ENCODE measurements at places on chromosomes 1 and 21.

- no peak for DNase-seq
These were observed 46.0 kb upstream of the LRRN2 start for GRCh38 chr1:204731509-204731908.

GRCh38 chr1:24164004-24164403, 21.1 kb upstream of the IL22RA1 start:
- DNase-seq: no peak

- peak; percentile 4 for DNase-seq
These were observed 797 bp downstream of the WDR47 start for GRCh38 chr1:109040989-109041620.

DNA sequence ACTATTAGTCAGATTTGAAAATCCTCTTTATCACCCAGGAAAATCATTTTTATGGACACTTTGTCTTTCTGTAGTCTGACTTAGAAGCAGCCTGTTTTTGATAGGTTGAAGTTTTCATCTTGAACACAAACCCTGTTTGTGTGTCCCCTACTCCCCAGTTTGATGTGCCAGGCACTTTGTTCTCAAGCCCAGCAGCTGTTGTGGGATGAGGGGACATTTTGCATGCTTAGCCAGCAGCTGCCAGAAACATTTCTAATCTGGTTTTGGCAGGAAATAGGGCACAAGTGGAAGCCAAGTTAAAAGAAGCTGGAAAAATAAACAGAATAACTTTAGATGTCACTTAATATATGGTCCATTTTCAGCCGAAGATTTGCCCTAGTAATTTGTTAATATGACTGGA, 29.9 kb downstream of the ACTN2 start:
- DNase-seq: no peak

- DNase-seq: no peak
These were observed 531.8 kb downstream of the KIF26B start for GRCh38 chr1:245686446-245687030.

DNA sequence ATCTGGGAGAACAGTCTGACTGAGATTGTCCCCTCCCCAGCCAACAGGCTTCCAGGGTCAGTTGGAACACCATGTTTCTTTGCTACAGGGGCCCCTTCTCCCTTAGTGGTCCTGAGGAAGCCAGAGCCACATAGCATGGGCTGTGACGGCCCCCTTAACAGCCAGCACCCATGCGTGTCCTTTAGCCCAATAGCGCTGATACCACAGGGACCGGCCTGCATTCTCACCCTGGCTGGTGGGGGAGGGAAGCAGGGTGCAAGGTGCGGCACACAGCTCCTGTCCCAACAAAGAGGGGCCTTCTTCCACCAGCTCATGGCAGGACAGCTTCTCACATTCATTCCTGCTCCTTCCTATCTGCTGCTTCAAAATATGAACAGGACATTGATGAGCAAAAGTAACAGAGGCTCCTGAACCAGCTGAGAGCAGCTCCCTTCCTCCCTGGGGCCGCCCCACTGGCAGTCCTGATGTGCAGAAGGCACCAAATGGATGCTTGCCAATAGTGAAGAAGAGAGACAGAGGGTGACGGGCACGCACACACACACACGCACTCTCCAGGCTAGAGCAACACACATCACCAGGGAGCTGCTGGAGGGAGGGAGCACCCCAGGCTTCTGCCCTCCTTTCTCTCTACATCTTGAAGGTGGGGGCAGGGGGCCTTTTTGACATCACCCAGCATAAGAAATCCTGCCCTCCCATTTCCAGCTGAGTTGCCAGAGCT, 99.4 kb downstream of the CRYAA start:
- no peak for DNase-seq

GRCh38 chr21:40647706-40648105, 199.3 kb downstream of the DSCAM start:
- DNase-seq: no peak

All from activated CD8-positive, alpha-beta memory T cell treated with anti-CD3 and anti-CD28 coated beads for 48 hours (primary cell).